Stimulated activated CD4-positive, alpha-beta T cell treated with anti-CD3 and anti-CD28 coated beads, Interleukin-15, amount 100 ng/mL, for 1 hour (primary cell): ENCODE measurements at places on chromosomes 7 and 10.

GRCh38 chr7:126450269-126450671, 802.5 kb downstream of the GRM8 start:
- no peak for DNase-seq

DNA sequence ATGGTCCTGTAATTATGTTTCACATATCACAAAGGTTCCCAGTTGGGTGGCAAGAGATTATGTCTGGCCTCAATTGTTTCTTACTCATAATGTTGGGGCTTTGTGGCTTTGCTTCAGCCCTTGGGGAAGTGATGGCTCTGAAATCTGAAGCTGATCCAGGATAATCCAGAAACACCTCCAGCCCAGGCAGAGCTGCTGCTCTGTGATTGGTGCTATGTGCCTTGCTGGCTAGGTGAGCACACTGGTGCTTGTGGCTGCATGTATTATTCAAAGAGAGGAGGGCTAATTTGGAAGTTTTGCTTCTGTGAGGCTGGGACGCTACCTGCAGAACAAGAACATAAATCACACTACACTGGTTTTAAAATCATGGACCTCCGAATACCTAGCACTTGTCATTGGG, 346.6 kb upstream of the MGMT start:
- no peak for DNase-seq

DNA sequence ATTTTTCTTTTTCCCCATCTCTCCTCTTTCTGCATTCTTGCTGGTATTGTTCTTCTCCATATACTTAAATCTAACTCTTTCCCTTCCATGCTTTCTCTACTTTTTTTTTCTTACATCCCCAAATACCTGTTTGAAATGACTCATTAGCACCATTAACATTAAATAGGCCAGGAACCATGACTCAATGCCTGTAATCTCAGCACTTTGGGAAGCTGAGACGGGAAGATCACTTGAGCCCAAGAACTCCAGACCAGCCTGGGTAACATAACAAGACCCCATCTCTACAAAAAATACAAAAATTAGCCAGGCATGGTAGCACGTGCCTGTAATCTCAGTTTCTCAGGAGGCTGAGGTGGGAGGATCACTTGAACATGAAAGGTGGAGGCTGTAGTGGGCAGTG, 1026.8 kb downstream of the GATA3 start:
- DNase-seq = no peak

DNA sequence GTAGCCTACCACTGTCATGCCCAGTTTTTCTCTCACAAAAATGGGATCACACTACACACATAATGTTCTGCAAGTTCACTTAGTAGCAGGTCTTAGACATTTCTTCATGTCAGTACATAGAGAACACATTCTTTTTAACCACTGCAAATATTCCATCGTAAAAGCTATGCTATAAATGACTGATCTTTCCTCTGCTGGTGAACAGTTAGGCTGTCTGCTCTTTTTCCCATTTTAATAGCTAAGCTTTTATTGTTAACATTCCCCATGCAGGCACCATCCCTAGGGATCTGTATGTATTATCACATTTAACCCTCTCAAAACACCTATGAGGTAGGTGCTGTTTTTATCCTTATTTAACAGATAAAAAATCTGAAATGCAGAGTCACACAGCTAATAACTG, 46.2 kb upstream of the PDCD4 start:
- no peak for DNase-seq

DNA sequence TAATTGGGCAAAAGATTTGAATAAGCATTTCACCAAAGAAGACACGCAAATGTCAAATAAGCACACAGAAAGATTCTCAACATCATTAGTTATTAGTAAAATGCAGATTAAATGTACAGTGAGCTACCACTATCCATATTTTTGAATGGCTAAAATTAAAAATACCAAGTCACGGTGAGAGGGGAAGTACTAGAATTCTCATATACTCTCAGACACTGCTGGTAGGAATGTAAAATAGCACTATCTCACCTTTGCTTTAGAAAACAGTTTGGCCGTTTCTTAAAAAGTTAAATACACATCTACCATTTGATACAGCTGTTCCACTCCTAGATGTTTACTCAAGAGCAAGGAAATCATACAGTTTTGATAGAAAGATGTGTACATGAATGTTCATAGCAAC, 115.8 kb upstream of the CELF2 start:
- no peak for DNase-seq

- no peak for DNase-seq
These were observed 44.5 kb upstream of the CDK1 start for GRCh38 chr10:60733826-60734225.
